ENCODE measurements at places on chromosomes 2 and 18. TPM values are rescaled to one million over a fixed set of nuclear protein-coding genes. Genes with fewer than 3 reads are reported as not detected.

TEKT4 gene
- total RNA-seq: not detected

KCNJ3 gene
- total RNA-seq: not detected

M1AP gene
- not detected for total RNA-seq

SCG2 gene
- total RNA-seq: 0.15 TPM

FOXI3 gene
- not detected for total RNA-seq

DRC1 gene
- total RNA-seq: not detected

TRABD2A gene
- total RNA-seq: 1.1 TPM

CD207 gene
- 0.30 TPM for total RNA-seq

OR6B2 gene
- not detected for total RNA-seq

B3GNT2 gene
- total RNA-seq: 32.2 TPM

GNLY gene
- total RNA-seq: not detected

NTSR2 gene
- not detected for total RNA-seq

IL18R1 gene
- total RNA-seq: 3.0 TPM

SGPP2 gene
- not detected for total RNA-seq

ARL4C gene
- 1.3 TPM for total RNA-seq

SERPINB4 gene
- total RNA-seq: under 0.01 TPM

NCK2 gene
- total RNA-seq: 31.8 TPM

EFHD1 gene
- not detected for total RNA-seq

CCDC178 gene
- total RNA-seq: 1.2 TPM

SULT1C4 gene
- 27.0 TPM for total RNA-seq

EPC2 gene
- 16.2 TPM for total RNA-seq

SP5 gene
- not detected for total RNA-seq

TEX44 gene
- total RNA-seq: not detected

UPP2 gene
- not detected for total RNA-seq

COL4A4 gene
- total RNA-seq: not detected

DLGAP1 gene
- total RNA-seq: not detected

SNTG2 gene
- not detected for total RNA-seq

ROCK2 gene
- 50.0 TPM for total RNA-seq

RNF138 gene
- total RNA-seq: 43.6 TPM

NOSTRIN gene
- total RNA-seq: under 0.01 TPM

OXER1 gene
- not detected for total RNA-seq

ASXL3 gene
- 0.32 TPM for total RNA-seq

VSNL1 gene
- 0.76 TPM for total RNA-seq

FLACC1 gene
- under 0.01 TPM for total RNA-seq

ALPP gene
- total RNA-seq: not detected

ANKRD29 gene
- total RNA-seq: not detected

FEV gene
- not detected for total RNA-seq

DSG4 gene
- not detected for total RNA-seq

QPCT gene
- total RNA-seq: 27.2 TPM

FABP1 gene
- not detected for total RNA-seq

CSRNP3 gene
- total RNA-seq: 0.46 TPM

PRSS56 gene
- total RNA-seq: not detected

PARD6G gene
- total RNA-seq: 0.97 TPM

PCGF1 gene
- total RNA-seq: 17.2 TPM

PDE1A gene
- total RNA-seq: 0.46 TPM

EPB41L3 gene
- total RNA-seq: 169 TPM

HOXD10 gene
- total RNA-seq: 0.15 TPM
